ENCODE measurements at places on chromosomes 2 and 18. TPM values are rescaled to one million over a fixed set of nuclear protein-coding genes. Genes with fewer than 3 reads are reported as not detected.

GRCh38 chr2:127054604-127054930, 52.4 kb downstream of the BIN1 start:
- DNase-seq: no peak

Gene ZNF516
- total RNA-seq: 32.5 TPM

Gene NEU2
- not detected for total RNA-seq

GRCh38 chr2:71457123-71457915, 4.0 kb downstream of the DYSF start:
- no peak for DNase-seq

- DNase-seq: no peak
Measured at GRCh38 chr18:28153485-28154065, 23.4 kb downstream of the CDH2 start.

DNA sequence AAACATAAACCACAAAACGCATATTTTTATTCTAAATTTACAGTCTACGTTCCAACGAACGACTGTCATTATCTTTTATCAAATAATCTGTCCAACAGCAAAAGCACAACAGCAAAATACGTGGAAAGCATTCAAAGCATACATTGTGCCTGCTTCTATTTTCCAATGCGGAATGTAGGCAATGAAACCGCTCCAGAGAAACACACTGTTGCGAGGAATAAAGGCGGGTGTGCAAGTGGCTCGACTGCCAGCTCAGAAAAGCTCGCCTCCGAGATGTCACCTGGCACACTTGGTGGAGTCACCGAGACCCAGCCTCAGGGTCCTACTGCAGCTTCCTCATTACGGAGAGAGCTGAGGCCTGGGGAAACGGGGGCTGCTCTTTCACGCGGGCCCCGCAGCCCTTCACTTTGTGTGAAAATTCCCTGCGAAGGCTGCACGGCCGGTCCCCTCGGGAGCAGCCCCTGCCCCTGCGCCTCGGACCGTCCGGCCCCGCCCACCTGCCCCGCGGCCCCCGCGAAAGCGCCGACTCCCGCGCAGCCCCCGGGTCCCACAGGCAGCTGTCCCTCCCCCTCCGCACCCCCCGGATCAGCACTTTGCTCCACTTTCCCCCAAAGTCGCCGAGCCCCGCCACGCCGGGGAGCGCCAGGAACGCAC, 752 bp downstream of the MGAT4A start:
- peak; percentile 83 for DNase-seq

DNA sequence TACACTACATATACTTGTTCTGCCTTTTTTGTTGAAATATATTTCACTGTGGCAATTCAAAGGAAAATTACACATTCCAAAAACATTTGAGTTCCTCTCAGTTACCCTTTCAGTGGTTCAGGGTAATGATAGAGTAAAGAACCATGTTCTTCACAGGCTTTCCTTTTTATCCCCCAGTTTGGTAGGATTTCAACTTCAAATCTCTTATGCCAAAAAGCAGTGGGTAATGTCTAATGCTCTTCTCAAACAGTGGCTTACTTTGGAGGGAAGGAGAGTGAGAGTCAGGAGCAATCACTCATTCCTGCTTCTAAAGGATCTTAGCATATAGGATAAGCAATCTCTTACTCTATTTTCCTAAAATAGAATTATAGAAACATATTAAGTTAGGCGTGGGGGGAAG, 290.6 kb downstream of the ZEB2 start:
- no peak for DNase-seq

DNA sequence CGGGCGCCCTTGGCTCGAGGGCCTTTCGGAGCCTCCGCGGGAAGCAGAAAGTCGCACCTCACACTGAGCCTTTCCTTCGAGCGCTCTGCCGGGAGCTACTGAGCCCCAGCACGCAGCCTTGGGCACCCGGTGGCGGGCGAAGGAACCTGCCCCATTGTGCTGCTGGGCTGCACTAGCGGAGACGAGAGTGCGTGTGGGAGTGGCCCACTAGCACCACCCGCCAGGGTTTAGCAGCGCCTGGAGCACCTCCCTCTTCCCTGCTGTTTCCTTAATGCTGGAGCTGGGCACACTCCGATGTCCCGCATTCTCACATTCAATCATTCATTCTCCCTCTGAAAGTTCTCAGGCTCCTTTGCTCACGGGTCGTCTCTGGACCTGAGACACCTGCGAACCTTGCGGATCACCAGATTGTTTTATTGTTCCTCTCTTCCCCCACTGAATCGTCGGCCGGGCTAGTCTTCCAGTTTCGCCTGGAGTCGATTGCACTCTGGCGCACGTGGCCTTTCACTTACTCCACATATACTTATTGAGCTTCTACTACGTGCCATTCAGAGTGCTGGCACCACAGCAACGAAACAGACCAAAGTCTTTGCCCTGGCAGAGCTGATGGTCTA, 8.5 kb upstream of the PAX3 start:
- DNase-seq: no peak

Gene CXCR2
- 2.0 TPM for total RNA-seq

- DNase-seq: no peak
Measured at GRCh38 chr2:3768960-3769765, 65.8 kb downstream of the DCDC2C start.

DNA sequence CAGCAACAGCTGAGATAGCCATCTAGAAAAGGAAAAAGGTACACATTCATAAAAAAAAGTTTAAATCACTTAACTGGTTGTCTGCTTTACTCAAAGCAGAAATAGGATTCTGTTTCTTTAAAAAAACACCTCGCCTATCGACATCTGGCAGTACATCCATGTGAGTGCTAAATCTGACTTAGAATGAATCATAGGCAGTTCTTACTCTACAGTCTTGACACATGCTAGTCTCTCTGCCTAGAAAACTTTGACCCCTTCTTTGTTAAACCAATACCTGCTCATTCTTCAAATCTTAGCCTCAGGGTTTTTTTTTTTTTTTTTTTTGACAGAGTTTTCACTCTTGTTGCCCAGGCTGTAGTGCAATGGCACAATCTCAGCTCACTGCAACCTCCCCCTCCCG, 37.1 kb upstream of the GPR75 start:
- DNase-seq: no peak

- DNase-seq: no peak
Measured at GRCh38 chr2:190417045-190417842, 9.1 kb downstream of the MFSD6 start.

DNA sequence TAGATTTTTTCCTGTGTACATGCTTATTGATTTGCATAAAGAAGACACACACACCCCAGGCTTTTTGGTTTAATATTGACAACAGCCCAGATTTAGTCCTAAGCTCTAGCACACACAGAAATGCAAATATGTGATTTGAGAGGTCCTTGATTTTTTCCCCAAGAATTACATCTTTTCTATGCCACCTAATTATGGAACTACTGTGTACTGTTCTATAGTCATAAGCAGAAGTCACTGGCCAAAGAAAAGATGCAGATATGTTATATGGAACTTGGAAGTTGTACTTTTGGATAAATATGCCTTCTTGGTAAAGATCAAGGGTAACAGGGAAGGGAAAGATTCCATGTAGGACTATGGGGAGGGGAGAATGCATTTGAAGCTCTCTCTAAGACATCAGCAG, 105.6 kb downstream of the SETBP1 start:
- DNase-seq: no peak

Gene IFIH1
- 16.8 TPM for total RNA-seq

- DNase-seq: no peak
Measured at GRCh38 chr2:144240656-144241339, 279.1 kb downstream of the ZEB2 start.

GRCh38 chr2:158664987-158665386, 130.1 kb upstream of the DAPL1 start:
- no peak for DNase-seq

GRCh38 chr2:107263628-107264027, 377.7 kb upstream of the ST6GAL2 start:
- no peak for DNase-seq

DNA sequence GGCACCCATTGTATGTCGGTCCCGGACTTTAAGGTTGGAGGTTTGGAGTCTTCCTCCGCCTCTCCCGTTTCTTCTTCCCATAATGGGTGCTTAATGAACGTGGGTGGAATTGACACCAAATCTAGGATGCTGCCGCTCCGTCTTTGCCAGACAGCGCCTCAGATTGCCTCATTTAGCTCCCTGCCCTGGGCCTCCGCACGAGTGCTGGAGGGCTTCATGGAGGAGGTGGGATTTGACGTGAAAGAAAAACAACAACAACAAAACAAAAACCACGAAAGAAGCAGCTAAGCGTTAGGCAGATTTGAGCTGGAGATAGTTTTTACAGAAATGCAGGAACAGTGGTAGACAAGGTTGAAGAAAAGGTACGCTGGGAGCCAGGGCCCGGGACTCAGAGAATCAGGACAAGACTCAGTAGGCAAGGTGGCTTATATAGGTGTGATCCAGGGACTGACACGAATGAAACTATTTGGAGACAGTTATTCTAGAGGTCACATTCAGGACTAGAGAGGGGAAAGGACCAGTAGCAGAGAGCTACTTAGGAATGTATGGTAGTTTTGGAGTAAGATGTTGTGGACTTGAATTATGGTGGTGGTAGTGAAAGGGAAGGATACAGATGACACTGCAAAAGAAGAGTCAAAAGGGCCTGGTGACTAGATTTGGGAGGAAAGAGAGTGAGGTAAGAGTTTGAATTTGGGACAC, 605 bp downstream of the ZNF2 start:
- DNase-seq: no peak

Gene C2orf15
- not detected for total RNA-seq

- DNase-seq: no peak
Measured at GRCh38 chr2:209368914-209369313, 54.9 kb upstream of the MAP2 start.

- no peak for DNase-seq
Measured at GRCh38 chr2:144496977-144497598, 22.8 kb downstream of the ZEB2 start.

DNA sequence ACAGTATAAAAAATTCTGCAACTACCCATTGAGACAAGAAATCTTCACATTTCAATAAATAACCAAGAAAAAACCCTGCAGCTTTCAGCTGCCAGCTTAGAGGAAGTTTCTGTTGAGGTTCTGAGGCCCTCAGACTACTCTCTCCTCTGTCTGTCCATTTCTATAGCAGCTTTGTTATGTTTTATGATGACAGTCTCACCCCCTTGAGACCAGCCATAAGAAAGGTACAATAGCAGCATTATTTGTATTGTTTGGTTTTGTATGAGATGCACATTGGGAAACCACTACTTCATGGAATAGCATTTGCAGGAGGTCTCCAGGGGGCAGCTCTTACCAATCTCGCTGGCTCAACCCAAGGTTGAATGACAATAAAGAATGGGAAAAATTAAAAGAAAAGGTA, 334.6 kb upstream of the VRK2 start:
- no peak for DNase-seq

GRCh38 chr2:219174801-219175200, 1.9 kb downstream of the CNPPD1 start:
- no peak for DNase-seq

- no peak for DNase-seq
Measured at GRCh38 chr2:197285361-197285760, 25.2 kb downstream of the ANKRD44 start.

Data from posterior vena cava (tissue), 2 donors.